ENCODE measurements at places on chromosomes 6 and 20.
A peak's percentile ranks its signal among the peaks of the same experiment; 100 is the strongest.

DNA sequence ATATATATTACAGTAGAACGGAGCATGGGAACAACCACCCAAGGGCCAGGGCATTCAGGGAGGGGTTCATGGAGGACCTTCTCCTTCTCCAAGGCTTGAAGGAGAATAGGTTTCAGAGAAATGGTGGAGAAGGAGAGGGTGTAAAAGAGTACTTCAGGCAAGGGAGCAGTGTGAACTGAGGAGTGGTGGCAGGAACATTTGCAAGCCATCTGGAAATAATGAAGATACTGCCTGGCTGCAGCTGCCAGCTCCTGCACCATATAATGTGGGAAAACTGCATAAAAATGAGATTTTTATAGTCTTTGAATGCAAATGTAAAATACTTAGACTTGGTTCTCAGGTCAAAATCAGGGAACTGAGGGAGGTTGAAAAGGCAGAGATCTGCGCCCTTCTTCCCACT lies 9.6 kb upstream of the DEFB121 start:
- H3K27ac ChIP-seq = no peak overlapping the region
- H3K27me3 ChIP-seq = no peaks in the 10 kb centered on the region
- H3K36me3 ChIP-seq = no peaks in the 10 kb centered on the region
- DNase-seq = no peak
- H3K4me1 ChIP-seq = no peaks in the 10 kb centered on the region
- no peak overlapping the region for H3K4me3 ChIP-seq

- no peaks in the 10 kb centered on the region for H3K4me1 ChIP-seq
- no peaks in the 10 kb centered on the region for H3K27me3 ChIP-seq
- H3K36me3 ChIP-seq = no peaks in the 10 kb centered on the region
- no peak for DNase-seq
- H3K27ac ChIP-seq = no peak overlapping the region
Measured at GRCh38 chr6:116326181-116326671, 44.5 kb upstream of the DSE start.

- H3K4me3 ChIP-seq = peak overlapping the region; percentile 7
- no peaks in the 10 kb centered on the region for H3K27me3 ChIP-seq
- H3K4me1 ChIP-seq = peaks cover 52% of the 10 kb centered on the region
- peak overlapping the region; percentile 88 for H3K27ac ChIP-seq
Measured at GRCh38 chr20:33445881-33446625, 2.5 kb upstream of the SNTA1 start.

DNA sequence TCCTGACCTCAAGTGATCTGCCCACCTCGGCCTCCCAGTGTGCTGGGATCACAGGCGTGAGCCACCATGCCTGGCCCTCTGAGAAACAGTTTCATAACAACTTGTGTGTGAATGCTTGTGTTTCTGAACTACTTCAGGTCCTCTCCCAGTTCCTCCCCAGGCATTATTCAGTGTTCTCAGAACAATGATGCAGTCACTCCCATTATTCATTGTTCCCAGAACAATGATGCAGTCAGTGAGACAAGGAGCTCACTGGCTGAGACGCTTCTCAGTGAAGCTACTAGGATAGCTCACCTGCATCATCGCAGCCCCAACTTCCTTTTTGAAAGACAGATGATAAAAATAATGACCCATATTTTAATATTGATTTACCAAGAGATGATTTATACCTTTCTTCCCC lies 71.5 kb downstream of the NDUFAF5 start:
- H3K4me1 ChIP-seq = peaks cover 3% of the 10 kb centered on the region
- H3K36me3 ChIP-seq = no peaks in the 10 kb centered on the region
- H3K4me3 ChIP-seq = no peak overlapping the region
- H3K27ac ChIP-seq = no peak overlapping the region
- DNase-seq = no peak

DNA sequence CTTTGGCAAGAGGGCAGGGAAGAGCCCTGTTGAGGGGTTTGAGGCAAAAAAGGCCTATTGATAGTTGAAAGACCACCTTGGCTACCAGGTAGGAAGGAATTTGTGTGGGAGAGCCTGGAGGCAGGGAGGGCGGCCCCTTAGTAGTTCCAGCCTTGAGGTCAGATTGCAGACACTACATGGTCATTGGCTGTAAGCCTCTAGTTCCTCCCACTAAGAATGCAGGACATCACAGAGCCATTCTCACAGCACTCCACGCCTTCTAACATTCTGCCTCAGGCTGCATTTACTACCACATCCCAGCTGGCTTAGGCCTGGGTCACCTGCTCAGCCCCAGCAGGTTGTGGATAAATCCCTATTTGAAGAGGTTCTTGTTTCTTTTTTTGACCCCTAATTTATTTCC lies 91.0 kb upstream of the SNX9 start:
- H3K36me3 ChIP-seq = no peaks in the 10 kb centered on the region
- H3K4me1 ChIP-seq = no peaks in the 10 kb centered on the region
- no peak for DNase-seq

Data from Karpas-422 (cell line).